Dorsolateral prefrontal cortex (tissue), 122 donors: ENCODE measurements at places on chromosomes 1 and 21.

- DNase-seq: no peak
Measured at GRCh38 chr1:113905435-113905861, 322 bp downstream of the DCLRE1B start.

- no peak for DNase-seq
Measured at GRCh38 chr1:178262120-178262500, 168.2 kb downstream of the RASAL2 start.

- DNase-seq: no peak
Measured at GRCh38 chr21:35216996-35217395, 167.9 kb upstream of the RUNX1 start.

DNA sequence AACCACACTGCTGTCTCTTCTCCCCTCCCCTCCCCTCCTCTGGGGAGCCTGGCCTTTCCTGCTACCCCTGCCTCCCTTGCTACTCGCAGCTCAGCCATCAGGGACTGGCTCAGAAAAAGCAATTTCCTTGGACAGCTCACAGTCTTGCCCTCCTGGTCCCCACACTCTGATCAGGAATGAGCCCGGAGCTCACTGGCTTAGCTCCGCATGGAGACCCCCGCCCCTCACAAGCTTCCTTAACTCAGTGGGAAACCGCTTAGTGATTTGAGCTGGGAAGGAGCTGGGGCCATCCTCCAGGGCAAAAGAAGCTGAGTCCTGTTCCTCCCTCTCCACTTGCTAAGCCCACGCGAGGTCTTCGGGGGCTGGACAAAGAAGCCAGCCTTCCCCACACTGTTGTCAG lies 70.3 kb upstream of the ACTL8 start:
- no peak for DNase-seq

- no peak for DNase-seq
Measured at GRCh38 chr21:36113647-36114428, 21.0 kb upstream of the CBR3 start.
